Activated naive CD4-positive, alpha-beta T cell treated with anti-CD3 and anti-CD28 coated beads, Interleukin-2, amount 10 ng/mL, durations not matched to agents 7 days and 5 days (primary cell): ENCODE measurements at places on chromosomes 5 and 9.

GRCh38 chr9:18555105-18555883, 81.3 kb downstream of the ADAMTSL1 start:
- no peak for DNase-seq

DNA sequence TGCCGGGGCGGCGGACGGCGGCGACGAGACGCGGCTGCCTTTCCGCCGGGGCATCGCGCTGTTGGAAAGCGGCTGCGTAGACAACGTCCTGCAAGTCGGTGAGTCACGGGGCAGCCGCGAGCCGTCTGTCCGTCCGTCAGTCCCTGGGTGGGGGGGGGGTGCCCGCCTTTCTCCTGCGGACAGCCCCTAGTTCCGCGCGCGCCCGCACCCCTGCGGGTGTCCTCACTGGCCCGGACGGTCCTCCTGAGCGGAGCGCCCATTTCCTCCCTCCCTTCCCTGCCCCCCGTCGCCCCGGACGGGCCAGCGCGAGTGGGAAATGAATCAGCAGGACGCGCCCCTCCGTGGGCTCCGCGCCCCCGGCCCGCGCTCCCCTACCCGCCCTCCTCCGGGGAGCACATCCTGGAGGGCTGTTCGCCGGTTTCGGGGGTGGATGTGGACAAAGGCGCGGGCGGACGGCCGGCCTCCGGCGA, 828 bp downstream of the ZSWIM6 start:
- DNase-seq = peak; percentile 57

DNA sequence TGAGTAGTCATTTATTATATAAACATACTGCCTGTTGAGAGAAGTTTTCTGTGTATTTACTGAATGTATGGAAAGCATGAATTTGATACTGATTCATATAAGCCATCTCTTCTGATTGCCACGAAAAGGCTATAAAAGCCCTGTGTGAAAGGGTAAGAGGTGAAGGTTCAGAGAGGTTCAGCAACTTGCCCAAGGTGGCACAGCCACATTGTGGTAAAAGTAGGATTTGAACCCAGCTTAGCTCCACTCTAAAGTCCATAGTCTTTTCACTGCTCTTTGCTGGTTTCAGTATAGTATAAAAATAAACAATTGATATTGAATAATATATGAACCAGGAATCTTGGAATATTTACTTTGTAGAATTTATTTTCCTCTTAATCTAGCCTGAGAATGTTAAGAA, 71.3 kb downstream of the VCAN start:
- DNase-seq = no peak

DNA sequence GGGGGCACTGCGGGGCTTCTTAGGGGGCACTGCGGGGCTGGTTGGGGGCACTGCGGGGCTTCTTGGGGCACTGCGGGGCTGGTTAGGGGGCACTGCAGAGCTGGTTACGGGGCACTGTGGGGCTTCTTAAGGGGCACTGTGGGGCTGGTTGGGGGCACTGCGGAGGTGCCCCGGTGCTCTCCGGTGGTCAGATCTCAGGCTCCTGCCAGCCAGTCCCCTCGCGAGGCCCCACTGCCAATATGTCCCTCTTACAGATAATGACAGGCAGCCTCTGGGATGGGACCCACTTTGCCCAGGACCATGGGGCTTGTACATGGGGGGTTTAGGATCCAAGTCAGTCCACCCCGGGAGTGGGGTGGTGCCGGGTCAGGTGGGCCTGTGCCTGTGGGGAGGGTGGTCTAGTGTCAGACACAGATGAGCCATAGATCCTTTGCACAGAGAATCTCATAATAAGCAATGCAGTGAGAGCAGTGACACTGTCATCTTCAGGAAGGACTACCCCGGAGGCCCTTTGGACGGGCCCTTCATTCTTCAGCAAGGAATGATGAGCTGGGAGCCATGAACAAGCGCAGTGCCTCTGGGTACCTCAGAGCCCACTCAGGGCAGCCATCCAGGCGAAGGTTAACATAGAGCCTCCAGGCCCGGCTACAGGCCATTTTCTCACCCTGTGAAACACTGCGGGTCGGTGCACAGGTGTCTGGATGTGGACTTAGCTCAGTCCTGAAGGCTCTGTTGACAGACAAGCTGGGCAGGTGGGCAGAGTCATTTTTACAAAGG, 38.2 kb downstream of the COL5A1 start:
- no peak for DNase-seq

DNA sequence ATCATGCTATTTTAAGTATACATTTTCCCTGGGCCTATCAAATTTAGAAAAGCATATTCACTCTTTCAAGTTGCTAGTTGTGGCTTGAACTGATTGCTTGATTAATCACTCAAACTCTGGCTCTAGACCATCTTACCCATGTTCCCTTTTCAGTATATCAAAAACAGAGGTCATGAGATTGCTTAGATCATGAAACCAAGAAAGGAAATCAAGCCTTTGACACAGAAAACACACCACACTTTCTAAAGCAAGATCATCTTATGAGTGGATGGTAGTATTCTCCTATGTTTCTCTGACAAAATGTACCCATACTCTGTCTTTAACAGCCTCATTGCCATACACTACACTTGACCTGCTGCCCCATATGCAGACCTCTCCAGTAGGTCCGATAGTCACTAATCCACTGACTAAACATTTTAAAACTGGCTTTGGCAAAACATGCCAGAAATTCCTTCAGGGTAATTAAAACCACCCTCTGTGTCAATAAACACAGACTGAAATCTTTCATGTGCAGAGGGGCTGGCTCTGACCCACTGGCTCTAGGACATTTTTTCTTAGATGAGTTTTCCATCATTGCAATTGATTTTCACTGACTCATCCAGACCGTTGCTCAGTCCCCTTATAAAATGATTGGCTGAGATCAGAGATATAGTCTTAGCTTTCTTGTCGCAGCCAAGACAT, 18.2 kb downstream of the PPP2R2B start:
- DNase-seq = no peak
